Upper lobe of left lung (tissue), 6 donors: ENCODE measurements at places on chromosomes 1 and 21. TPM values are rescaled to one million over a fixed set of nuclear protein-coding genes. Genes with fewer than 3 reads are reported as not detected.

The AADACL4 gene
- not detected for total RNA-seq

The TMPRSS15 gene
- not detected for total RNA-seq

DNA sequence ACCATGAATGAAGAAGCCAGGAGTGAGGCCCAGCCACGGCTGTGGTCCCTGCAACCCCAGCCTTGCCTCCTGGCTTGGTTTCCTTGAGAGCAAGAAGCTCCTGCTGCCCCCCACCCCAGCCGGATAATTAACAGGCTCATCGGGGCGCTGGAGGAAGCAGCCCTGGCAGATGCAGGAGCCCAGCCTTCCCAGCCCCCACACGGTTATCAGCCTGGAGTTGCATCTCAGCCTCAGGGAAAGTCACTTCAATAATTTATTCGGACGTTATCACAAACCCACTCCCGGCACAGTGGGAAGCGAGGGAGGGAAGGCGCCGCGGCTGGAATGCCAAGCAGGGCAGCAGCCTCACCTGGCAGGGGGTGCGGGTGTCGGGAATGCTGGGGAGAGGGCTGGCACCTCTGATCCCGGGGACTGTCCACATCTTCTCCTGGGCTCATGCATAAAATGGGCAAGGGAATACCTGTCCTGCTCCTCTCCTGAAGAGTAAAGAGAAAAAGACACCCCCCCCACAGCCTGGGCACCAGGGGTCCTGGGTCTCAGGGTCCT, 43.3 kb upstream of the LRP8 start:
- DNase-seq = peak; percentile 13

DNA sequence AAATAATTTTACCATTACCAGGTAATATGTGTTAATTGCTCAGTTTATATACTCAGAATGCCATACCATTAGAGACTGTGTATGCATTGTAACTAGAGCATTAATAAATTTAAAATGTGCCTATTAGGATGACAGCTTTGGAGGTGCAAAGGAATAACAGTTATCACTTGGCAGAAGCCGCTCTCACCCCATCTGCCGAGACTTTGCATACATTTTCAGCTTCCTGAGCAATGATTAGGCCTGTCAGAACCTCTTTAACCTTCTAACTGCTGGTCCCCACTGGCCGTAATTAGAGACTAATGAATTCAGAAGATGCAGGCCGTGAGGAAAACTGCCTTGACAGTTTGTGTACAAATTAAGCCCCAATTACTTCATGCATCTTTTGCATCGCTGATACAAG, 158.0 kb upstream of the PROX1 start:
- no peak for DNase-seq

The CNKSR1 gene
- 42.7 TPM for total RNA-seq

DNA sequence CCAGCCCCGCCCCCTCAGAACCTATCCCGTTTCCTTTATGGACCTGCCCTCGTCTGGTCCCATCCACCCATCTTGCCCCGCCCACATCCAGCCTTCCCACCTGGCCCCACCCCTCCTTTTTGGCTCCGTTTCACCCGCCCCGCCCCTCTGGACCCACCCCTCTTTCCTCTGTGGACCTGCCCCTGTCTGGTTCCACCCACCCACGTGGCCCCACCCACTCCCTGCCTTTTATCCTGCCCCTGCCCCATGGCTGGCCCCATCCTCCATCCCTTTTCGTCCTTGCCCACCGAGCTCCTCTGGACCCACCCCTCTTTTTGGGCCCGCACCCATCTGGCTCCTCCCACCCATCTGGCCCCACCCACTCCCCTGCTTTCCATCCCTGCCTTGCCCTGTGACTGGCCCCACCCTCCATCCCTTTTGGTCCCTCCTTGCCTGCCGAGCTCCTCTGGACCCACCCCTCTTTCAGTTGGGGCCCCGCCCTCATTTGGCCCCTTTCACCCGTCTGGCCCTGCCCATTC, 177.3 kb downstream of the CAMTA1 start:
- DNase-seq = no peak

The IER5 gene
- 37.0 TPM for total RNA-seq

The IL12RB2 gene
- total RNA-seq = 0.74 TPM

- DNase-seq = peak; percentile 52
Measured at GRCh38 chr1:86913399-86913895, 479 bp downstream of the SELENOF start.

GRCh38 chr1:119099775-119100174, 40.7 kb downstream of the WARS2 start:
- no peak for DNase-seq

GRCh38 chr1:220077887-220078286, 11.7 kb downstream of the BPNT1 start:
- no peak for DNase-seq

The GBP7 gene
- not detected for total RNA-seq

DNA sequence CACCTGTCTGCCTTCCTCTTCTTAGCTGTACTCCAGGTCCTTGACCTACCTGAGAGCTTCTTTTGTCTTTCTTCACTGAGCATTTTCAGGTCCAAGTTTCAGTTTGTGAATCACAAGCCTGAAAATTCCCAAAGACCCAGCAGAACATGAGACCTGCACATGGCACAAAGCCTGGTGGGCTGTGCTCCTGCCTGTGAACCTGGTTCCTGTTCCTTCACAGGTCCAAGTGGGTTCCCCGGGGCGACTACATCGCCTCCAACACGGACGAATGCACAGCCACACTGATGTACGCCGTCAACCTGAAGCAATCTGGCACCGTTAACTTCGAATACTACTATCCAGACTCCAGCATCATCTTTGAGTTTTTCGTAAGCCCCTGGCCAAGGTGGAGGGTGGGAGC, 42.1 kb upstream of the SARS1 start:
- no peak for DNase-seq

GRCh38 chr1:69433073-69433472, 134.6 kb upstream of the LRRC7 start:
- DNase-seq = no peak

- no peak for DNase-seq
Measured at GRCh38 chr1:6123083-6123482, 57.0 kb downstream of the CHD5 start.

The ABCD3 gene
- 23.0 TPM for total RNA-seq

- DNase-seq = no peak
Measured at GRCh38 chr1:17397910-17398695, 26.1 kb downstream of the PADI6 start.

GRCh38 chr1:230866171-230867070, 1.9 kb downstream of the C1orf198 start:
- no peak for DNase-seq

DNA sequence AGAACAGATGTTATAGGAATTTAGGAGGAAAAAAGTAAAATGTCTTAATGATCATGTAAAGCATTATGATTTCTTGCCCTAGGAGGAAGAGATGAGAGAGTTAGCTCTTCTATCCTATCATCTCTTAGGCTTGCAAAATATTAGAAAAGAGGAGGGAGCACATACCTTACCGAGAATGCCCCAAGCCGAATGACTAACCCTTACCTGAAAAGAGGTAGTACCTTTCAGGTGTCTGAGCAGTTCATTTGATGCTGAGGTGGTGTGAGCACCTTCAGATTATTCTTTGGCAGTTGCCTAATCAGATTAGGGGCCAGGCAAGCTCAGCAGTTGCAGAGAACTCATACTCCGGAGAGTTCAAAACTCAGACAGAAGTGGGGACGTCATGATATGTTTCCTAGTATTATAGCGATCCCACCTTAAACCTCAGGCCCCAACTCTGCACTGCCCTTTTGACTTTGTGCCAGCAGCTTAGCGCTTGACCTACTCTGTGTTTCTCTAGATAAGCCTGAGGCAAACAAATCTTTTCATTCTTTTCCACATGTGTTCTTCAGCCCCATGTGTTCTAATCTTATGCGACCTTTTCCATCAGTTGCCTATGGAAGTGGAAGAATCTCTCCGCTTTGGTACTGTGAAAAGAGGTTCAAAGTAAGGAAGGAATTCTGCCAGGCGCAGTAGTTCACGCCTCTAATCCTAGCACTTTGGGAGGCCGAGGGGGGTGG, 52.5 kb downstream of the ATP2B4 start:
- DNase-seq = no peak

- DNase-seq = no peak
Measured at GRCh38 chr1:112589766-112590165, 29.2 kb downstream of the ST7L start.

The COL11A1 gene
- 1.0 TPM for total RNA-seq

The GPR52 gene
- 1.1 TPM for total RNA-seq

GRCh38 chr1:231264642-231265041, 23.6 kb downstream of the GNPAT start:
- no peak for DNase-seq

The LCA5L gene
- 12.6 TPM for total RNA-seq
